ENCODE measurements at places on chromosomes 16 and 17.

DNA sequence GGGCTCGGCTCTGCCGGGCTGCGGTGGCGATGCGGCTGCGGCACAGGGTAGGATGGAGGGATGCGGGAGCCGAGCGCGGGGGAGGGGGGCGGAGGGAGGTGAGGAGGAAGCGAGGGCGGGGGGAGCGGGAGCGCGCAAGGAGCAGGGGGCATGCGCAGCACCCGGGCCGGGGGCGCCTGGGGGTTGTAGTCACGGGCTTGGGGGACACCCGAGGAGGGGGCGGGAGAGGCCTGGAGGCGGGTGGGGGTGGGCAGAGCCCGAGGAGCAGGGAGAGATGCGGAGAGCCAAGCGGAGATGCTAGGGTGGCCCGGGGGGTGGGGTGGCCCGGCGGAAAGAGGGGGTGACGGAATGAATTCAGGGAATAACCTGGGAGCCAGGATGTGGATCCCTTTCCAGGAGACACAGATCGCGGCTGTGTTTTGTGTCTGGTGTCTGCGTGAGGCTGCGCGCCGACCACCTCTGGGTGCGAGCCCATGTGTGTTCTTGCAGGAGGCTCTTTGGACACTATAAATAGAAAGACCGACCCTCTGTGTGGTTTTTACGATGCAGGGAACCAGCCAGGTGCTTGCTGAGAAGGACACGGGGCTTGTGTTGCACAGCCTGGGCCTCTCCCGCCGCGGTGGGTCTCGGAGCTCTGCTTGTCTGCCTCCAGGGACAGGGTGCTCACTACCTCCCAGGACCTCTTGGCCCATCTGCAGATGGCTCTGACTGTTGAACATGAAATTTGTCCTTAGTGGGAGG is at the start of gene STX1B:
TSS of gene STX1B (minus strand) at position 54 of the 741 bp plus-strand sequence. CDS start 242 bp downstream, outside the sequence.
- peak; percentile 34 for DNase-seq

DNA sequence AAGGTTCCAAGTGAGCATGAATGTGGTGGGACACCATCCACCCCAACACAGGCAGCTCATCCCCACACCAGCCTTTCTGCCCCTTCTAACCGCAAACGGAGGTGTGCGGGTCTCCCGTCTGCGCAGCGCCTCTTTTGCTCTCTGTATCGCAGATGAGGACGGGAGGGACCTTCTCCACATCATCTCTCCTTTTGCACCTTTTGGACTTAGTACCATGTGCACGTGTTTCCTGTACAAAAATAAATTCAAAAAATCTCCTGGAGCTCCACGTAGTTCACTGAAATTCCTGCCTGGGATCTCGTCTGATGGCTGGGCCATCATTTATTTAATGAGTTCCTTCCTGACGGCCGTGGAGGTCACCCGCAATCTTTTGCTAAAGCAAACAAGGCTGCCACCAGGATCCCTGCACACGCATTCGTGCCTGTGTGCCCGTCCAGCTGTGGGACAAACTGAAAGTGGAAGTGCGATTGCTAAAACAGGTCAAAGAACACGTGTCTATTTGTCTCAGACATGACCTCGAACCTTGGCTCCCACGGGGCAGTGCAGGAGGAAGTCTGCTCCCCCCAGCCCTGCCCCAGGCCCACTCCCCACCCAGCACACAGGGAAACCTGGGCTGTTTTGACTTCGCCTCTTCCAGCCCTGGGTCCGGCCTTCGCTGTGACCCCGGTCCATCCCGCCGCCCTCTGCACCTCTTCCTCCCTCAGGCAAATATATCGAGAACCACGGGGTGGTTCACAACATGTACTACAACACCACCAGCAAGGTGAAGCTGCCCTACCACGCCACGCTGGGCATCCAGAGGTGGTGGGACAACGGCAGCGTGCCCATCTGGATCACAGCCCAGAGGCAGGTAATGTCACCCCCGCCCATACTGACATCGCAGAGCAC is 2.3 kb downstream of the ENPP7 start:
- no peak for DNase-seq

DNA sequence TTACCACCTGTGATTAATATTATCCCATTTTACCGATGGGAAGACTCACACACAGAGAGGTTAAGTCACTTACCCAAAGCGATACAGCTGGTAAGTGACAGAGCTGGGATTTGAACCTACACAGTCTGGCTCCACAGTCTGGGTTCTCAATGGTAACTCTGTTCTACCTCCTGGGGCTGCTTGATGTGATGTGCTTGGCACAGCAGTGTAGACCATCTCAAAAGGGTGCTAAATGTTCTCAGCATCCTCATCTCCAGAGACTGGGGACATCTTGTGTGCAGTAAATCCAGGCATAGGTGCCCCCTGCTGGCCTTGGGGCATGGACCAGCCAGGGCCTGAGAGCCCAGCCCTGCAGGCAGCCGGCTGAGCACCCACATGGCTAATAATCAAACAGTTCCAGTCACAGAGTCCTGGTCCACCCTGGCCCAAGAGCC is 15.4 kb upstream of the KATNB1 start:
- peak; percentile 79 for DNase-seq

DNA sequence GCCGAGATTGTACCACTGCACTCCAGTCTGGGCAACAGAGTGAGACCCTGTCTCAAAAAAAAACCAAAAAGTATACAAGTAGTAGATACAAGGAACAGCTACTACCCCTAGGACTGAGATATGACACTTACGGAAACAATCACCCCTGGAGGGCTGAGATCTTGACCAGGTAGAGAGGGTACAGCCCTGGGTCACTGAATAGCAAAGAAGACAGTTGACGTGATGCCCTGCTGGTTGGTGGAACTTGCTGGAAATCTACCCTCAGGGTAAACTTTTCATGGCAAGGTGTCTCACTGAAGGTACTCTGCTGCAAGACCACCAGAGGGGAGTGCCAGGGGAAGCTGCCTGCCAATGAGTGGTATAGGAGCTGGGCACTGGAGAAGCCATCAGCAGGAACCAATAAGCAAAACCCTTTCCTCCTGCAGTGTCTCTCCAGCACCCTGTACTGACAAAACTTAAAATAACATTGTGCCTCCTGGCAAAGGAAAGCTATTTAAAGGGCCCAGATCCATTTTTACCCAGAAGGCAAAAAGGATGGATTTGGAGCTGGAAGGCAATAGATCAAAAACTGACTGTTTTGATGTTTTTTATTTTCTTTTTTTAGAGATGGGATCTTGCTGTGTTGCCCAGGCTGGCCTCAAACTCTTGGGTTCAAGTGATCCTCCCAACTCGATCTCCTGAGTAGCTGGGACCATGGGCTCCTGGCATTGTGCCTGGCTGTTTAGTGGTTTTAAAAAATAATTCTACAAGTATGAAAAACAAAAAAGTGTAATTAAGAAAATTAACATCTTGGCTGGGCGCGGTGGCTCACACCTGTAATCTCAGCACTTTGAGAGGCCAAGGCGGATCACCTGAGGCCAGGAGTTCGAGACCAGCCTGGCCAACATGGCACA is 11.3 kb upstream of the PDXDC1 start:
- no peak for DNase-seq

DNA sequence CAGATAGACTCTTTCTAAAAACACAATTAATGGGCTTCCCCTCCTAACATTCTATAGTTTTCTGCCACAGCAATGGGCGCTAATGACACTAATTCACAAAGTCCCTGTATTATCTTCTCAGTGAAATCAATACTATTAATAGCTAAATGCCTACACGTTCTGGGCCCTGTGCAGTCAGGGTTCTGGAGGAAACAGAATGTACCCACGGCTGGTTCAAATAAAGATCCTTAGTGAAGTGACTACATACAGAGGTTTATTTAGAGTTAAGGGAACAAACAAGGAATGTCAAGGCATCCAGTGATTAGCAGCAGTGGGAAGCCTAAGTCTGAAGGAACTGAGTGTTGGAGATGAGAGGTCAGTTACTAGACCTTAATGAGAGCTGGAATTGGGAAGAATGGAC is 43.5 kb upstream of the MTMR4 start:
- no peak for DNase-seq

DNA sequence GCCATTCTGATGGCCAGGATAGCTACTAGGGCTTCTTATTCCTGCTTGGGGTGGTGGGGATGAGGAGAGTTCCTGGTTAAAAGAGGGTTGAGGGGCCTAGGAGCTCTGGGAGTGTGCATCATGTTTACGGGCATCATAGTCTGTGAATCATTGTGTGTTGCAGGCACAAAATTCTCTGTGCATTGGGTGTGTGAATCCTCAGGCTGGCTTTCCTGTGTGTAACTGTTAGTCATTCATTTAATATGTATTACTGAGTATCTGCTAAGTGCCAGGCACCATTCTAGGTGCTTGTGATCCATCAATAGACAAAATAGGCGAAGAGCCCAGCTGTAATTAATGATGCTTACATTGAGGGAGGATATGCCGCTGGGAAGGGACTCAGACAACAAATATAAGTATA is 5.8 kb downstream of the PPY start:
- DNase-seq: no peak

- peak; percentile 61 for DNase-seq
Measured at GRCh38 chr17:28901866-28902818, 737 bp downstream of the DHRS13 start.

DNA sequence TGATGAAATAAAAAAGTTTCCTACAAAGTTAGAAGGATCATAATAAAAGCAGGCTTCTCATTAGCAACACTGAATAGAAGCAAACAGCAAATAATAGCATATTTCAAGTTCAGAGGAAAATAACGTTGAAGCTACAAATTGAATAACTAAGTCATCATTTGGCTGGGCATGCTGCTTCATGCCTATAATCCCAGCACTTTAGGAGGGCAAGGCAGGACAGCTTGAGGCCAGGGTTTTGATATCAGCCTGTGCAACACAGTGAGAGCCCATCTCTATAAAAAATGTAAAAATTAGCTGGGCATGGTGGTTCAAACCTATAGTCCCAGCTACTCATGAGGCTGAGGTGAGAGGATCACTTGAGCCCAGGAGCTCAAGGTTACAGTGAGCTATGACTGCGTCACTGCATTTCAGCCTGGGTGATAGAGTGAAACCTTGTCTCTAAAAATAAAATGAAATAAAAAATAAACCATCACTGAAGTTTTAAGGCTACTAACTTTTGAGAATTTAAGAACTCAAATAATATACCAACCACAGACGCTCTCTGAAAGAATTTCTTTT is 25.5 kb downstream of the NCOR1 start:
- DNase-seq: no peak

- DNase-seq: no peak
Measured at GRCh38 chr17:40243761-40244160, 24.7 kb downstream of the WIPF2 start.

DNA sequence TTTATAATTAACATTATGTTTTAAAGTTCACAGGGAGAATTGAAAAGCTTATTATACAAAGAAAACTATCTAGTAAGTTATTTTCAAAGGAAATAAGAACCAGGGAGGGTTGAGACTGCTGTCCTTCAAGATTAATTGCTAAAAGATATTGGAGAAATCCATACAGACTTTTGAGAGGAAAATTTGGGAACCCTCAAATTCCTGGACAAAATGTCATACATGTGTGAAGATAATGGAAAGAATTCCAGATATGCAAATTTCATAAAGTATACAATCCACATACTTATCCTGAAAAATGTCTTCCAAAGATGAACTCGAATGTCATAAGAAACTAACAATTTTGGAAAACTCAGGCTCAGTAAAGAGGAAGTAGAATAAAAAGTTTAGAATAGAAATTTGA is 213.8 kb downstream of the HS3ST3A1 start:
- no peak for DNase-seq

DNA sequence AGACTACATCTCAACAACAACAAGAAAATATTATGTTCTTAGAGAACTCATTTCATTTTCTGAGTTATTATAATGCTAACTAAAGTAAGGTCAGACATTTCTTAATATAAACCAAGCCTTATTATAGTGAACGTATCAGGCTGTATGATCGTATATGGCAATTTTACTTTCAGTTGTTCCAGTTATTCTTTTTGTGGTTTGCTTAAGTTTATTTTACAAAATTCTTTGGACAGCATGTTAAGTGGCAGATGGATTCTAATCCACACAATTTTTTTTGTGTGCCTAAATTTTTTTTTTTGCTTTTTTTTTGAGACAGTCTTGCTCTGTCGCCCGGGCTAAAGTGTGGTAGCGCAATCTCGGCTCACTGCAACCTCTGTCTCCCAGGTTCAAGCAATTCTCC is 59.0 kb downstream of the VMP1 start:
- no peak for DNase-seq

DNA sequence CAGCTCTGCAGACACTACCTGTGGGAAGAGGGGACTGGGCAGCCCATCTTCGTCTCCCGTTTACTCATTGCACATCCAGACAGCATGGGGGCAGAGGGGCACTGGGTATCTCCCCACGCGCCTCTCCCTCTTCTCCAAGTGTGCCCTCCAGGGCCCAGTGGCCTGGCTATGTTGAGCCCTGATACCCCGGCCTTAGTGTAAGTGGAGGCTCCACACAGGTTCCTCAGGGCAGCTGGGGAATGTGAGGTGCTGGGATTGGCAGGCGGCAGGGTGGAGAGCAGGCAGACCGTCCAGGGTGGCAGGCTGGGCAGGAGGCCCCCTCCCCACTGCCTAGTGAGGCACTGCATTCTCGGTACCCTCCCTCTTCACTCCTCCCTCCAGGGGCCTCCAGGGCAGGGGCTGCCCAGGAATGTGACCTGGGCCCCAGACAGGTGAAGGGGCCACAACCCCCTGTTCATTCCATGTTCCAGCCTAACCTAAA is 13.2 kb upstream of the NAGLU start:
- DNase-seq: no peak

DNA sequence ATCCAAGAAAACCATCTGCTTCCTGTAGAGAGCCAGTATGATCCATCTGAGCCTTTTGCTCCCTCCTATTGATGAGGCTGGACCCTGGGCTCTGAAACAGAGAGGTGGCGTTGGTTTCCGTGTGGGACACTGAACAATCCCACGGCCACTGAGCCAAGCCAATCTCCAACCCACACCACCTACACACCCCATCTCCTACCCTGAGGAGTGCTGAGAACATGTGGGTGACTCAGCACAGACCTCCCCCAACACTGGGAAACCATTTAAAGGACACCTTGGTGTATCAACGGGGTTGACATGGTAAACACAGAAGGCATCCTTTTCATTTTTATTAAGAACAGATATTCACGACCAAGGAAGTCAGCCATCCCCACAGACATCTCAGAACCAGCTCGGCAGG is 332.1 kb downstream of the SLC39A11 start:
- DNase-seq: no peak

DNA sequence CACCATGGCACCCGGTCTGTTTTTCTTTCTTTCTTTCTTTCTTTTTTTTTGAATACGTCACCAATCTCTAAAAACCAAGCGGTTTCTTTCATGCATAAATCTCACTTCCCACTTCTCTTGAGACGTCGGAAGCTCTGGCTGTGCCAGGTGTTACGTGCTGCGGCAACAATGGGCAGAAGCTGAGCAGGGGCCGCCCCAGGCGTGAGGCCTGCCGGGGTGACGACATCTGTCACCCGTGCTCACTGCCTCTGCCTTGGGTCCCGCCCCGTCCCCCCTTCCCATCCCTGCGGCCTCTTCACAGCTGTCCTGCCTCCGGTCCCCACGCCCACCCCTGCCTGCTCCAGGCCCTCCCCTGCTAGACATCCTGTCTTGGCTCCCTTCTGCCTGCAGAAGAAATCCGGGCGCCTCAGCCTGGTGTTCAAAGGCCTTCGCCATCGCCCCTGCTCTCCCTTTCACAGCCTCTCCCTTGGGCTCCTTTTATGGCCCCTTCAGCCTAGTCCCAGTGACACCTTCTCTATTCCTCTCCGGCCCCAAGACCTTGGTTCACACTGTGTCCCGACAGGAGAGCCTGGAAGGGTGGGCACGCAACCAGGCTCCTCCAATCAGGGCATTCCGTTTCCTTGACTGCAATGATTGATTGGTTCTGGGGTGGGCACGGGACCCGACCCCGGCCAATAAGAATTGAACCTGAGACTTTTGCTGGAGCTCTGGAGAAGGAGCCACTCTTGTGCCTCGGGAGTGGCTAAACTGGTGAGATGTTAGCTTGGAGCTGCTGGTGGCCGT is 4.8 kb downstream of the P2RX1 start:
- no peak for DNase-seq

GRCh38 chr16:11498683-11499082 is 88.0 kb downstream of the LITAF start:
- DNase-seq: no peak
